ENCODE measurements at places on chromosomes 6 and 20.

- ATAC-seq, result no peak
These were observed 289.9 kb upstream of the MMS22L start for GRCh38 chr6:97572943-97573342.

DNA sequence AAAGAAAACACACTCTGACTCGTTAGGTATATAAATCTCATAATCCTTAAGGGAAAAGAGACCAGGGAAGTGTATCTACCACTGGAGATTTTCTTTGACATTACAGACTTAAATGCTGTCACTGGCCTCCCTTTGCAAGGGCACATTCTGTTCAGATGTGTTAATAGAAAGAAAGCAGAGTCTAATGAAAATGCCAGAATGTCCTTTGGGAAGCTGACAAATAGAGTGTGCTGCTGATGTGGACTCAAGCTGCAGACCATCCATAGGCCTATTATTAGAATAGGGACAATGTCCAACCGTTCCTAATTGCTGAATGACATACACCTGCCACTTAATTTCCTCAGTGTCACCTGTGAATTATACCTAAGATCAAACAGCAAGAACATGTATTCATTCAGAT, 41.2 kb downstream of the SLC35D3 start:
- no peak for ATAC-seq

- peak; percentile 99 for ATAC-seq
These were observed 126.0 kb upstream of the ADGRF1 start for GRCh38 chr6:47168180-47168579.

GRCh38 chr20:38665094-38665493, 59.2 kb upstream of the SLC32A1 start:
- ATAC-seq, result no peak

DNA sequence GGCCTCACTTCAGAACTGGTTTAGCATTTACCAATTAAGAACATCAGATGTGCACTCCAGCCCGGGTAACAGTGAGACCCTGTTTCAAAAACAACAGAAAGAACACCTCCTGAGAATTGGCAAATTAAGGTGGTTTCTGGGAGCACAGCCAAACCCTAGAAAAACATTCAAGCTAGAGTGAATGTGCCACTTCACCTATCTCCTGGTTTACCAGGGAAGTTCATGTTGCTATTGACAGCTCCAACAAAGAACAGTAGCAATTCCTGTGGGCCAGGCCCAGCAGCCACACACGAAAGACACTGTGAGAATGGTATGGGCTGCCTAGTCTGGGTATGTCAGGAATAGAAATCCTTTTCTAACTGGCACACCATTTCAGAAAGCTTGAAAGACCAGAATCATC, 4.9 kb downstream of the POLR1C start:
- ATAC-seq, result no peak

DNA sequence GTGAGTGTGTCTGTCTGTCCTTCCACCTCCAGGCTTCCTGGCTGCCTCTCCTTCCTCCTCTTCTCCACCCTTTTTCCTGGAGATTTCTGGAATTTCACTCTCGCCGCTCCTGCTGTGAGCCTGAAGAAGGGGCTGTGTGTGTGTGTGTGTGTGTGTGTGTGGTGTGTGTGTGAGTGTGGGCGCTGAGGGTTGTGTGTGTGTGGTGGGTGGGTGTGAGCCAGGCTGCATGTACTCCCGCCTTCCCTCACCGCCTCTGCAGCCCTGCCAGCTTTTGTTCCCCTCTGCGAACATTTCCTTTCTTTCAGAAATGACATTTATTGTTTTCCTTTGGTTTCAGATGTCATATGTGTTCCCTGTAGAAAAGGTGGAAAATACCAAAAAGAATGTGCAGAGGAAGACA, 76.0 kb downstream of the SRC start:
- ATAC-seq, result no peak

DNA sequence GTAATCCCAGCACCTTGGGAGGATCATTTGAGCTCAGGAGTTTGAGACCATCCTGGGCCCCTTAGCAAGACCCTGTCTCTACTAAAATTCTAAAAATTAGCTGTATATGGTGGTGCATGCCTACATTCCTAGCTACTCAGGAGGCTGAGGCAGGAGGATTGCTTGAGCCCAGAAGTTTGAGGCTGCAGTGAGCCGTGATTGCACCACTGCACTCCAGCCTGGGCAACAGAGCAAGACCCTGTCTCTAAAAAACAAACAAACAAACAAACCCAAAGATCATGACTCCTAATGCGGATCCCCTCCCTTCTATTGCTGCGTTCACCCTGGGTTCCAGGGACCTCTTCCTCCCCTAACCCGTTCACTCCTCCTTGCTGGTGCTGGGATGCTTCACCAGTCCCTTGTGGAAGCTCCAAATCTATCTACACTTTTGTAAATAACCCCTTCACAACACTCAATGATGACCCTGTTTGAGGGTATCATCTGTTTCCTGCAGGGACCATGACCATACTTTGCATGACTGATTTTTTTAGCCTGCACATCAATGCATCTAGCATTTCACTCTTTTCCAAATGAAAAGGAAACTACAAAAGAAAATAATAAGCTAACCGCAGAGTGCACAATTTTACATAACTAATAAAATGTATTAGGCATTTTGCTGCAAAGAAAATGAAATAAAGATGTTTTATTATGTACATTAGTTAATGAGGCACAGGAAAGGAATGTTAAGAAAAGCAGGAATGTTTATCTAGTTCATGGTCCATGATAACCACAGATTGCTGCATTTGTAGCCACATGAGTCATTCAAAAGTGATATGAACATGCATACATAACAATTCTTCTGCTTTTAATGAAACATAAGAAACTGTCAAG, 30.5 kb upstream of the IPCEF1 start:
- ATAC-seq, result peak; percentile 97

DNA sequence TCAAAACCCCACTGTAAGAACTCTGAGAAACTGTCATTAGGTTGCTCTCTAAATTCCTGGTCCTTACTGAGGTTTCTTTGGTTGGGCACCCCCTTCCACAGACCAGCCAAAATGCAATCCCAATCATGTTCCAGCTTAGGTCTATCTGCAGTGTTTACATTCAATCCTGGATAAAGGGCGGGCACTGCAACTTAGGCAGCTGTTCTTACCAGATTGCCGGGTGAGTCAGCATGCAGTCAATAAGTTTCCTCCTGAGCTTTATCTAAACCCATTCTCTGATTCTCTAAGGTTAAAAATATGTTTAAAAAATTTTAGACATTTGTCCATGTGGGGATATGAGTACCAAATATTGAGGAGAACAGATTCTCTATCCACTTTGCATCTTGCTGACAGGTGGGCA, 197.8 kb downstream of the HAO1 start:
- ATAC-seq, result no peak

DNA sequence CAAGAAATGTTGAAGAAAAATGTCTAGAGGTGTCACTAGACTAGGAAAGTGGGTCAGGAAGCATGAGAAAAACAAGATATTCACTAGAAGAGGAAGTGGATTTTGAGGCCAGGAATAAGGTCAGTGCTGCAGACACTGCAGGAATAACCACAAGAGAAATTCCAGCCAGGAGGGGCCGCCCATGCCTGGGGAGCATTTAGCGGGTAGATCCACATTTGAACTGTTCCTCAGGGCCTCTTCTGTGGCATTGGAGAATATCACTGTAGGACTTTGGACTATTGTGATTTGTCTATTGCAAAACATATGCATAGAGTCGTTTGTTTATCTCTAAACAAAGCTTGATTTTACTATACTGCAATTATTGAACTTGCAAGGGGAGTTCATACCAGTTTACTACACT, 49.6 kb upstream of the CCDC28A start:
- no peak for ATAC-seq

GRCh38 chr6:149888093-149888492, 9.8 kb downstream of the RAET1E start:
- no peak for ATAC-seq

GRCh38 chr20:63328026-63328700, 33.0 kb downstream of the CHRNA4 start:
- no peak for ATAC-seq

DNA sequence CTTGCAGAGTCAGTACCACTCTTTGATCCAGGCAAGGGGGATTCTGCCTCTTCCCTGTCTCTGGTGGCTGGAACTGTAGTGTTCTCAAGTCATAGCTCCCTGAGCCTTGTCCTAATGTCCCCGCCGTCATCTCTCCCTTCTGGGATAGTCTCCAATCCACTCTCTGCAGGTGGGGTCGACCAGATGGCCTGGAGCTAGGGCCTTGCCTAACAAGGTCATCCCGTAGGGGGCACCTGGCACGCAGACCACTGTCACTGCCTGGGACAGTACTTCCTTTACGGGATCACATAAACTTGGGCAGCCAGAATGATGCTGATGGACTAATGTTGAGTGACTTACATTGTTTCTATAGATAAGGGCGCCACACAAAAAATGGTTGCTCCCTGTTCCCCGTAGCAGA, 118.9 kb upstream of the SLC22A23 start:
- ATAC-seq, result no peak

DNA sequence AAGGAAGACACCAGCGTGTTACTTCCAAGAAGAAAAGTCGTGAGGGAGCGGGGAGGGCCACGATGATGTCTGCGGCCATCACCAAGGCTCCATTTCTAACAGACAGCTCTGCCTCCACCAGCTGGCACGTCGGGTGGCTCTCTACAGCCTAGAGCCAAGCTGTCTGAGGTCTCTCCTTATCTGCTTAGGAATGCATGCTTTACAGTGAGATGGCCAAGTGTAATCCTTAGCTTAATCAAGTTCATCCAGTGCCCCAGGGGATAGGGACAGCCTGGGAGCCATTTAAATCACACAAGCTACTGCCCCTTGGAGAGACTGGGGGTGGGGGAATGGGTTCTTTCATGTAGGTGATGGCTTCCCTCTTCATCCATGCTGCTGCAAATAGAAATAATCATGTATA, 213.8 kb upstream of the CST7 start:
- no peak for ATAC-seq

- ATAC-seq, result no peak
These were observed 104.1 kb upstream of the FOXA2 start for GRCh38 chr20:22688485-22688884.

DNA sequence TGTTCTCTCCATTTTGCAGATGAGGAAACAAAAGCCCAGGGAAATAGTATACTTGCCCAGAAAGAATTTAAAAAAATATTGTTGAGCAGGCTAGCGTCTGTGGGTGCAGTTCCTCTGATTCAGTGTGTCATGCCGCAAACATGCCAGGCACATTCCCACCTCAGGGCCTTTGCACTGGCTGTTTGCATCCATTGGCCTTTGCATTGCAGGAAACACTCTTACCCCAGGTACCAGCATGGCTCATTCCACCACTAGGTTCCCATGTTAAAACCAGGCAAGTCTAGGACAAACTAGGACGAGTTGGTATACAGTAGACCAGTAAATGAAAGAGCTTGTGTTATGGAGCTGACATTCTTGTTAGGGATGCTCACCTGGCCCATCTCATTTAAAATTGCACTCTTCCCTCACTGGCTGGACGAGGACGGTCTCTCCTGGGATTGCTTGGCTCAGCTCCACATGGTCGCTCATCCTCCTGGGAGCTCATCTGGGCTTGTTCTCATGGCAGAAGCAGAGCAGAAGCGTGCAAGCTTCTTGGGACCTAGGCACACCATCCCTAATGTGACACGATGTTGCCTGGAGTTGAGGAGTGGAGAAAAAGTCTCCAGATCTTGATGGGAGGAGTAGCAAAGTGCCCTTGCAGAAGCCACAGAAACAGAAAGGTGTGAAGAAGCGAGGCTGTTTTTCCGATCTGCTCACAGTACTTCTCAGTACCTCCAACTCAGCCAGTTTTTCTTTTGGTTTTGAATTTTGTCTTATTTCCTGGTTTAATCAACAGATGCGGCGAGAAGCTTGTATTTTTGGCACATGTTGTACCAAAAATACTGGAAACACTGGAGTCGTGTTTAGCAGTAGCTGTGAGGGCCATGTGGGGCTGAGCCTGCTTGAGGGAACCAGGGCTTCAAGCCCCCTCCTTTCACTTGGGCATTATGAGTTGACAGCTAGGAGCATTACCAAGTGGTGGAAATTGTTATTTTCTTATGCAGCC, 13.9 kb downstream of the ZNF831 start:
- ATAC-seq, result no peak

GRCh38 chr6:5469101-5469846, 208.0 kb downstream of the FARS2 start:
- 0 out of 3 replicates have a peak, but pooled peaks have one; percentile 3 for ATAC-seq

DNA sequence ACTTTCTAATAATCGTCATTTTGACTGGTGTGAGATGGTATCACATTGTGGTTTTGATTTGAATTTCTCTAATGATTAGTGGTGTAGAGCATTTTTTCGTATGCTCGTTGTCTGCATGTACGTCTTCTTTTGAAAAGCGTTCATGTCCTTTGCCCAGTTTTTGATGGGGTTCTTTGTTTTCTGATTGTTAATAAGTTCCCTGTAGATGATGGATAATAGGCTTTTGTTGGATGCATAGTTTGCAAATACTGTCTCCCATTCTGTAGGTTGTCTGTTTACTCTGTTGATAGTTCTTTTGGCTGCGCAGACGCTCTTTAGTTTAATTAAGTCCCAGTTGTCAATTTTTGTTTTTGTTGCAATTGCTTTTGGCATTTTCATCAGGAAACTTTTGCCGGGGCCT, 32.3 kb upstream of the XRN2 start:
- ATAC-seq, result no peak

DNA sequence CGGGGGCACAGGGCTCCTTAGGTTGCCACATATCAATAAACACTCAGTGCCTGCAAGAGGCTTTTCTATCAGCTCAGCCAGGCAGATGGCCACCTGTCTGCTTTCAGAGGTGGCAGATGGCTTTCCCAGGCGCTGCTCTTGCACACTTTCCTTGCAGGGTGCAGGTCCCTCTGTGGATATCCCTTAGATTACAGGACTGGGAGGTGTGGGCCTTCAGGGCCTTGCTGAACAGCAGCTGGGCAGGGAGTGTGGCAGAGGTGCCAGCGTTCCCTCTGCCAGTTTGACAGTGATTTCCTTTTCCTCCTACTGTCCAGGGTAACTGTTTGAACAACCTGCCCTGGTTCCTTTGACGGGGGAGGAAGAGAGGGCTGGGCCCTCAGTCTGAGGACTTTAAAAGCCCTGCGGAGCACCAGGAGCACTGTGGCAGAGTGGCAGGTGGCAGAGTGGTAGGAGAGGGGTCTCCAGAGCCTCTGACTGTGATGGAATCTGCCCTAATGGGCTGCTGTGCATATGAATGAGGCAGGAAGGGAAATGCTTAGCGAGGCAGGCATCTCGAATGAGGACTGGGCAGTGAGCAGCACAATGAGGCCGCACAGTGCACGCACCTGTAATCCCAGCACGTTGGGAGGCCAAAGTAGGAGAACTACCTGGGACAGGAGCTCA, 34.2 kb downstream of the ABHD12 start:
- ATAC-seq, result no peak

GRCh38 chr6:112437058-112437457, 89.9 kb downstream of the RFPL4B start:
- ATAC-seq, result no peak

DNA sequence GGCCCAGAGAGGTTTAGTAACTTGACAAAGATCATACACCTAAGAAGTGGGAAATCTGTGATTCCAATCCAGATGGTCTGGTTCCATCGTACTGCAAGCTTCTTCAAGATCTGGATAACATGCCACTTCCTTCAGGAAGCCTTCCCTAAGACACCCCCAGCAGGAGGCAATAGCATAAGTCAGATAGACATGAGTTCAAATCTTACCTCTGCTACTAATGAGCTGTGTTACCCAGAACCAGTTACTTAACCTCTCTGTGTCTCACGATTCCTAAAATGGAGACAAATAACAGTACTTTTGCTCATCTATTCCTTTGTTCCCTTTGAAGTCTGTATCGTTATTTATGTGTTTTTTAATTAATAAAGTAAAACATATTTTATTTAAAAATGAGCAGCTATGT, 22.3 kb upstream of the OCSTAMP start:
- ATAC-seq, result no peak

All from SK-N-SH treated with all-trans-retinoic acid at 6 μM for 48 hours (cell line).